GM06990 (cell line): ENCODE measurements at places on chromosomes 13 and 19.
A peak's percentile ranks its signal among the peaks of the same experiment; 100 is the strongest.

- DNase-seq, result no peak
Observed at GRCh38 chr13:30147015-30147414, 160.3 kb downstream of the KATNAL1 start.

DNA sequence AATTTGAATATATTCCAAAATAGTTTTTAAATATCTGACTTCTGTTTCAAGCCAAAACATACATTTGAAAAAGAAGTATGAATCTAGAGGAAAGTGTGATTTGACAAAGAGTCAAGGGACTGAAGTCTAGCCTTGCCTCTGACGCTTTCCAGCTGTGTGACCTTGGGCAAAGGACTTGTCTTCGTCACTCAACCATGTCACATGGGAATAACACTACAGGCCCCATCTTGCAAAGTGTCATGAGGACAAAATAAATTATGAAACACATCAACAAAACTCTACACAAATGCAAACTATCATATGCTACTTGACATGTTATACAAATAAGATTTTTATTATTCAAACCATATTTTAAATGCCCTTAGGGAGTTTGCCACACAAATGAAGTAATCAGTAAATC, 73.0 kb downstream of the CYSLTR2 start:
- no peak for DNase-seq

DNA sequence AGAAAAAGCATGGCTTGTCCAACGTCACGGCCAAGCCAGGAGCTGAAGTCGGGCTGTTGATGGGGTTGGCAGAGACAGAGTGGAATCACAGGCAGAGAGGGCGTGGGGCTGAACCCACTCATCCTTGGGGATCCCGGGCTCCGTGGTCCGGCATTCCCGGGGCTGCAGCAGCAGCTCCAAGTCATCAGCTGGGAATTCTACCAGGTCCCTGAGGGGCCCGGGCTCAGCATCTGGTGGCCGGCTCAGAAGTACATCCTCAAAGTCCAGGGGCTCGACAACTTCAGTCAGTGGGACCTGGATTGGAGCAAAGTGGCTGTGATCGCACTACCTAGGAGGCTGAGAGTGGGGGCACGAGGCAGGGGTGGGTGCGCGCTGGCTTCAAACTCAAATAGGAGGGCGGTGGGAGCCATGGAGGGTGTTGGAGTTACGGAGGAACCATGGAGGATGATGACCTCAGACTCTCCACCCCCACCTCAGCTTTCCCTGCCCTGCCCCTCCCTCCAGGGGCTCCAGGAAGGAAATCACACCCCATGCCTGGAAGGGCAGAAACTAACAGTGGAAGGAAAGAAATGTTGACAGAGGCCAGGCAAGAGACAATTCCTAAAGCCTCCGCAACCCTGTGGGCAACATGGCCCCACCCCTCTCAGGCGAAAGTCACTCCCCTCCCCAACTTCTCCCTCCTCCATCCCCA, 9.5 kb downstream of the DOCK6 start:
- no peak for DNase-seq

DNA sequence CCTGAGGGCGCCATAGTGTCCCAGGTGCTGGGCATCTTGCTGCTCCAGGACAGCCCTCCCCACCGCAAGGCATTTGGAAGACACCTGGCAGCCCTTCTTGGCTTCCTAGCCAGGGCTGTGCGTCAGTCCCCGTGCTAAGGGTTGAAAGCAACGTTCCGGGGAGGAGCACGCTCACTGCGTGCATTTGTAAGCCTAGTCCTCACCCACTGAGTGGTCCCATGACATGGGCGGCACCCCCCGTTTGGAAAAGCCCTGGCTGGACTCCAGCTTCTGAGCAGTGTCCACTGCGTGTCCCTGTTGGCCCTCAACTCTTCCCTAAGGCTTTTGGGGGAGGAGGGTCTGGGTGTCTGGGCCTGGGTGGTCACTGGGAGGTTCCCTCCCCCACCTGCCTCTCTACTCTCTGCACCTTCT, 76.3 kb upstream of the GPR183 start:
- no peak for DNase-seq

DNA sequence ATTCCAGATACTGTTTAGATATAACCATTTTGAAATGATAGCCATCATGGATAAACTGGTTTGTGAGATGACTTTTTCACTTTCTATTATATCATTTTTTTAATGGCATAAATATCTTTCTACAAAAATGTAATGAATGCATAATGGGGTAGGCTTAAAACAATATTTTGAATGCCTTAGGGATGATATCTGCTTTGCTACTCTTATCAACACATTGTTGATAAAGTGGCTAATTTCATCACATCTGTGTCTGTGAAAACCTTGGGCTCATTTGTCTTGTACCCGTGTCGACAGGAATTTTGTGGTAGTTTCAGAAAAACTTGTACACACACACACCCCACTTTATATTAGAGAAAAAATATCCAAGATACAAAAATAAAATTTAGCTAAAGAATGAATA, 44.1 kb downstream of the SLITRK6 start:
- DNase-seq, result no peak

- DNase-seq, result peak; percentile 61
Observed at GRCh38 chr13:27170516-27171243, 931 bp downstream of the USP12 start.

GRCh38 chr13:58343076-58343475, 711.5 kb downstream of the PCDH17 start:
- no peak for DNase-seq

DNA sequence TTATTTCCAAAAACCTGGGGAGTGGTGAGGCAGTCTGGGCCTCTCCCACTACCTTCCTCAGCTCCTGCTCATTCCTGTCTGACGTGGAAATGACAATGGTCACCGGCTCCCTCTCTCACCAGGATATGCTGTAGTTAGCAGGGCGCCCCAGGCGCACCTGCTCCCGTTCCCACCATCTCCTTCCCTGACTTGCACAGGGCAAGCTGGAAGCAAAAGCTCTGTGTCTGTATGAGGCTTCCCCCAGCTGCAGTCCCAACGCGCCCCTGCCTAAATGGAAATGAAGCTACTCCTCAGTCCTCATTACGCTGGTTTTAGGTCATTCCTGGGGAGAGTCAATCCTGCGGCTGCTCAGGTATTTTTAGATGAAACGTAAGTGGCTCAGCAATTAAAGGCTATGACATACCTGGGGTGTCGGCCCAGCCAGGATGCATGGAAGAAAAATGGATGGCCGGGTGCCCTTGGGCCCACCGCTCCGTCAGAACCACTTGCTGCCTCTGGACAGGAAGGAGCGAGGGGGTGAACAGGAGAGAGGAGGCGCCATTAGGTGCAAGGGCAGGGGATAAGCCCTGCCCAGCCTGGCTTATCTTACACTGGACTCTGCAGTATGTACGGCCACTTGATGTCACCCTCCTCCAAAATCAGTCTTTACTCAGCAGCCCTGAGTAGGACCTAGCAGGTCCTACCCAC, 32.4 kb downstream of the DHRS12 start:
- DNase-seq, result no peak

GRCh38 chr13:41199079-41199478, 4.7 kb upstream of the KBTBD7 start:
- no peak for DNase-seq

- DNase-seq, result no peak
Observed at GRCh38 chr13:41492432-41493260, 35.3 kb downstream of the RGCC start.

- DNase-seq, result peak; percentile 80
Observed at GRCh38 chr19:30029721-30030510, 87.9 kb downstream of the URI1 start.

GRCh38 chr19:49932041-49932451, 2.7 kb upstream of the NUP62 start:
- no peak for DNase-seq

- no peak for DNase-seq
Observed at GRCh38 chr13:87680298-87680697, 9.1 kb downstream of the SLITRK5 start.

DNA sequence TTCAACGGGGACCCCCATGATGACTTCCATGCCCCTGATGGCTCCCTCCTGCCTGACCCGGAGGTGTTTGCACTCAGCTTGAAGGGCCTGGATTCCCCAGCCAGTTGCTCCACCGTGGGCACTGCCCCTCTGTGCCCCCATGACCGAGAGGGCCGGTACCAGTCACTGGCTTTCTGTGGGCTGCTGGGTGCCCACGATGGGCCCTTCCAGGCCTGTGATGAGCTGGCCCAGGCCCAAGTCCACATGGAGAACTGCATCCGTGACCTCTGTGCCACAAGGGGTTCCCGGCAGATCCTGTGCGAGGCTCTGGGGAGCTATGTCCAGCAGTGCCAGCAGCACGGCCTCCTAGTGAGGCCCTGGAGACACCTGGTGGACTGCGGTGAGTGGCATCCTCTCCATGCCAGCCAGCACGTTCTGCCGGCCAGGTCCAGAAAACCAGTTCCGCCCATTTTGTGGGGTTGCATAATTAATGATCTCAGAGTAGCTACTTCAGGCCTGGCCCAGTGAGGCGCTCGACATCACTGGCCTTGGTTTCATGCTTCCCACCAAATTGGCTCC, 34.9 kb upstream of the FXYD3 start:
- no peak for DNase-seq

- DNase-seq, result no peak
Observed at GRCh38 chr19:39347332-39348164, 5.3 kb downstream of the SAMD4B start.

DNA sequence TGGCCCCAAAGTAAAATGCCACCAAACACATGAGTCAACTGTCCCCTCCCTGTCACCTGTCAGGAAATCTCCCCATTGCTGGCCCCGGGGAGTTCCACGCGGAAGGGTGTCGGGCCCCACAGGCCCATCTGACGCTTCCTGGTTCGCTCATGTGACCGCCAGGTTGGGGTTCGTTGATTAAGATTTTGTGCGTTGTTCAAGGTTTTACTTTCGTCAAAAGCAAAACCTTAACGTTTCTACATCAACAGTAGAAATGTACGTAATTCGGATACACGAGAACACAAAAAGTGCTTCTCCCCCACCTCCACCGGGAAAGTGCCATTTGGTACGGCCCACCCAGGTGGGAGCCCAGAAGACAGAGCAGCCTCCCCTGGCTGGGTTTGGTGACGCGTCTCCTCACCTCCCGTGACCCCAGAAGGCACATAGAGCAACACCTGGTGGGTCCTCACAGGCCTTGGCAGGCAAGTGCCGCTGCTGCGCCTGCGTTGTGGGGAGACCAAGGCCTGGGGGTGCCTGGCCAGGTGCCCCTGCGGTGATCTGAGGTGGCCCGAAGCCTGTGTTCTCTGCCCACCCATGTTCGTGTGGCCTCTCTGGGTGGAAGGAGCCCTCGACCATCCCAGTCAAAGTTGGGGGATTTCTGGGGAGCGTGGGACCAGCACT, 161.6 kb downstream of the KDM4B start:
- DNase-seq, result peak; percentile 86

GRCh38 chr19:45753548-45753947, 15.5 kb downstream of the SIX5 start:
- DNase-seq, result no peak

DNA sequence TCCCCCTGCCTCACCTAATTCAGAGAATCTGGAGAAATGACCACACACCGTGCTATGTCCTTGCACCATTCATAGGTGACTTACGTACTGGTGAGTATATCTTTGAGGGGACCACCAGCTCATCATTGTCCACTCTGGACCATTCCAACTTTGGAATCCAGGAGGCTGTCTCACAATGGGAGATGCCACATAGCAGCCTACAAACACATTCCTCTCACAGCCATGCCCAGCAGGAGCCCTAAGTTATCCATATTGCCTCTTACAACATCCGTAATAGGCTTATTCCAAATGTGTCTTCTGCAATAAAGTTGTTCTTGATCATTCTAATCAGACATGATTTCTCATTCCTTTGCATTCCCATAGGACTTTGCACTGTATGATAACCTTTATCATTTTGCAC, 436.7 kb downstream of the EFNB2 start:
- no peak for DNase-seq

DNA sequence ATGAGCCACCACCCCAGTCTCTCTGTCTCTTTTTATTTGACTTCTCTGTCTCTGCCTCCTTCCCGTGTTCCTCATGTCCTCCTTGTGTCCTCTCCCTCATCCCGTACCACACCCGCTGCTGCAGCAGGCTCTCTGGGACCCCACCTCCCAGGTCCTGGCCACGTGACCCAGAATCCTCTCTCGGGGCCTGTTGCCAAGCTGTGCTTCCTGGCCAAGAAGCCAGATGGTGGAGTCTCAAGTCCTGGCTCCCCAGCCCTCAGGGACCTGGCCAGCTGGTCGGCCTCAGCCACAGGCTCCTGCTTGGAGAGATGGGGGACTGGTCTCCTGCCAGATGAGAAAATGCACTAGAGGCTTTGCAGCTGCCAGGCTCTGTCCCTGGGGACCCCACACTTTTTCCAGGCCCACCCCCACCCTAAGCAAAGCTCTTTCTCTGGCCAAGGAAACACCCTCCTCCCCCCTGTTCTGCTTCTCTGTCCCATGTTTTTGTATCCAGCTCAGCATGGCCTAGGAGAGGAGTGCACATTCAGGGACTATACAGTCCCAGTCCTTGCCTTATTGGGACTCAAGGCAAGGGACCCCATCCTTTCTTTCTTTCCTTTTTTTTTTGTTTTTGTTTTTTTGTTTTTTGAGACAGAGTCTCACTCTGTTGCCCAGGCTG, 34.3 kb upstream of the SHKBP1 start:
- no peak for DNase-seq

- no peak for DNase-seq
Observed at GRCh38 chr13:26280822-26281221, 26.9 kb downstream of the CDK8 start.

- no peak for DNase-seq
Observed at GRCh38 chr19:50629801-50630200, 9.9 kb downstream of the SYT3 start.

GRCh38 chr13:113783200-113783881, 24.3 kb downstream of the TMEM255B start:
- DNase-seq, result no peak

DNA sequence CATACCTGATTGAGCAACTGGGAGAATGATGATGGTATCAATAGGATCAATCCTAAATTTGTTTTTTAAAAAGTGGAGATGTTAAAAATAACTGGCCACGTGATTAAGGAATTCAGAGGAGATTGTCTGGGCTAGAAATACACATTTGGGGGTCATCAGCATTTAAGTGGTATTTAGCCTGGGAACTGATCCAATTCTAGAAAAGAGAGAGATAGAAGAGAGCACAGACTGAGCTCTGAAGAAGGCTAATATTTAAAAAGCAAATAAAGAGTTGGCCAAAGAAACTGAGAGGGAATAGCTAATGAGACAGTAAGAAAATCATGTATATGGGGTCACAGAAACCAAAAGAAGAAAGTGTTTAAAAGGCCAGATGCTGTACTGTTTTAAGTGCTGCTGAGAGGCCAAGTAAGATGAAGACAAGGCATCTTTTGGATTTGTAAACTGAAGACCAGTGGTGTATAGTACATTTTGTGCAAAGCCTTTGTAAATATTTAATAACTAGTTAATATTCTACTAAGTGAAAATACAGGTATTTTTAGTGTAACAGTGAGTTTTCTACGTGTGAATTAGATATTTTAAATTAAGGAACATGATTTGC, 40.2 kb downstream of the UBL3 start:
- no peak for DNase-seq

DNA sequence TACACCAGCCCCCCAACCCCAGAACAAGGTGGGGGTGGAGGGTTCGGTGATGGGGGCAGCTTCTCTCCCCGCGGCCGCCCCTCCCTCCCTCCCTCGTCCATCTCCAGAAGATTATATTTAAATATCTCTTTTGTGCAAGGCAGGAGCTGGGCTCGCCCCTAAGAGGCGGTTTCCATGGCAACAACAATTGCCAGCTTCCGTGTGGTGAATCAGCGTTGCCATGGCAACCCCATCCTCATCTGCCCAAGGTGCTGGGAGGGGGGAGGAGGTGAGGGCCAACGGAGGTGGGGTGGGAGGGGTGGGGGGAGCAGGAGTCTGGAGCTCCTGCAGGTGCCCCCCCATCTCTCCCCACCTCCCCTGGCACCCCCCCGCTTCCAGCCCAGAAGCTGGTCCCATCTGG, 46.4 kb downstream of the CELF5 start:
- DNase-seq, result no peak
